ENCODE measurements at places on chromosomes 1 and 21. TPM values are rescaled to one million over a fixed set of nuclear protein-coding genes. Genes with fewer than 3 reads are reported as not detected.

The CRP gene
- not detected for total RNA-seq

- H3K36me3 ChIP-seq = no peaks in the 10 kb centered on the region
- H3K4me3 ChIP-seq = no peak overlapping the region
These were observed 247.5 kb downstream of the LMX1A start for GRCh38 chr1:165109013-165109412.

- H3K27ac ChIP-seq = no peak overlapping the region
- DNase-seq = no peak
- no peaks in the 10 kb centered on the region for H3K4me1 ChIP-seq
- H3K4me3 ChIP-seq = no peak overlapping the region
These were observed 176.9 kb upstream of the PRMT6 start for GRCh38 chr1:106879538-106879937.

- peaks cover 4% of the 10 kb centered on the region for H3K4me1 ChIP-seq
- no peak overlapping the region for H3K4me3 ChIP-seq
- no peak overlapping the region for H3K27ac ChIP-seq
- no peak for DNase-seq
- H3K27me3 ChIP-seq = no peaks in the 10 kb centered on the region
These were observed 13.3 kb downstream of the HSF2BP start for GRCh38 chr21:43645976-43646375.

The AMPD1 gene
- total RNA-seq = 1.5 TPM

- no peaks in the 10 kb centered on the region for H3K27me3 ChIP-seq
- DNase-seq = no peak
- H3K27ac ChIP-seq = no peak overlapping the region
- no peak overlapping the region for H3K4me3 ChIP-seq
- H3K4me1 ChIP-seq = no peaks in the 10 kb centered on the region
- no peaks in the 10 kb centered on the region for H3K36me3 ChIP-seq
These were observed 8.0 kb upstream of the BRWD1 start for GRCh38 chr21:39321424-39321823.

The GNG4 gene
- not detected for total RNA-seq

DNA sequence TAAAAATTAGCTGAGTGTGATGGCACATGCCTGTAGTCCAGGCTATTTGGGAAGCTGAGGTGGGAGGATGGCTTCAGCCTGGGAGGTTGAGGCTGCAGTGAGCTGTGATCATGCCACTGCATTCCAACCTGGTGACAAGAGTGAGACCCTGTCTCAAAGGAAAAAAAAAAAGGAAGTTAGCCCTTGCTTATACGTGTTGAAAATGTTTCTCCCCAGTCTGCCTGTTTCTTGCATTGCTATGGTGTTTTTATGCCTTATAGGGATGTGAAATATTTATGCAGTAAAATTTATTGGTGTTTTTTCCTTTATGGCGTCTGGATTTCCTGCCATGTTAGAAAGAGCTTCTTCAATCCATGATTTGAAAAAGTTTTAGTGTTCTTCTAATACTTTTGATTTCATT is 3.6 kb upstream of the RERE start:
- H3K27ac ChIP-seq = no peak overlapping the region
- no peaks in the 10 kb centered on the region for H3K36me3 ChIP-seq
- H3K4me1 ChIP-seq = peaks cover 10% of the 10 kb centered on the region
- peak; percentile 68 for DNase-seq
- no peaks in the 10 kb centered on the region for H3K27me3 ChIP-seq
- H3K4me3 ChIP-seq = no peak overlapping the region

- DNase-seq = peak; percentile 38
- H3K4me1 ChIP-seq = no peaks in the 10 kb centered on the region
- H3K27me3 ChIP-seq = no peaks in the 10 kb centered on the region
- no peaks in the 10 kb centered on the region for H3K36me3 ChIP-seq
- H3K27ac ChIP-seq = peak overlapping the region; percentile 10
These were observed 65.7 kb downstream of the TLR5 start for GRCh38 chr1:223077247-223077833.

GRCh38 chr21:46127239-46128105 is 27.9 kb downstream of the FTCD start:
- no peaks in the 10 kb centered on the region for H3K27me3 ChIP-seq
- no peak overlapping the region for H3K4me3 ChIP-seq
- H3K4me1 ChIP-seq = no peaks in the 10 kb centered on the region
- H3K27ac ChIP-seq = no peak overlapping the region
- H3K36me3 ChIP-seq = no peaks in the 10 kb centered on the region
- DNase-seq = no peak

GRCh38 chr1:235056937-235057336 is 71.7 kb downstream of the TOMM20 start:
- H3K27ac ChIP-seq = no peak overlapping the region
- H3K4me3 ChIP-seq = no peak overlapping the region
- peaks cover 16% of the 10 kb centered on the region for H3K4me1 ChIP-seq
- H3K27me3 ChIP-seq = no peaks in the 10 kb centered on the region
- no peaks in the 10 kb centered on the region for H3K36me3 ChIP-seq
- DNase-seq = no peak

The NOTCH2NLA gene
- total RNA-seq = 50.1 TPM

DNA sequence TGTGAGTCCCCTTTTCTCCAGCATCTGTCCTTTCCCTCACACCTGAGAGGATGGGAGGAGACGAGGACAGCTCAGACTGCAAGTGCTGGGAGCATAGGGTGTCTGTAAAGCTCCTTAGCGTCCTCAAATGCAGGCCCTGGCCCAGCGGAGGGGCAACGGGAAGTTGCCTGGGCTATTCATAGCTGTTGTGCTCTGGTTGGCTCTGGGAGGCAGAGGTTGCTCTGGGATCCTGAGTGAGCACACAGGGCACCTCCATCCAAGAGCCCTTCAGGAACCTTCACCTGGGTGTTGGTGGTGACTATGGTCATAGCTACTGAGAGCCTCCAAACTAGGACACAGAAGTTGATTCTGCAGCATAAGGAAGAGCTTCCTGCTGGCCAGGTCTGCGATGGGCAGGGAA is 2.6 kb downstream of the PADI1 start:
- DNase-seq = no peak
- no peaks in the 10 kb centered on the region for H3K4me1 ChIP-seq
- H3K4me3 ChIP-seq = no peak overlapping the region
- no peak overlapping the region for H3K27ac ChIP-seq

DNA sequence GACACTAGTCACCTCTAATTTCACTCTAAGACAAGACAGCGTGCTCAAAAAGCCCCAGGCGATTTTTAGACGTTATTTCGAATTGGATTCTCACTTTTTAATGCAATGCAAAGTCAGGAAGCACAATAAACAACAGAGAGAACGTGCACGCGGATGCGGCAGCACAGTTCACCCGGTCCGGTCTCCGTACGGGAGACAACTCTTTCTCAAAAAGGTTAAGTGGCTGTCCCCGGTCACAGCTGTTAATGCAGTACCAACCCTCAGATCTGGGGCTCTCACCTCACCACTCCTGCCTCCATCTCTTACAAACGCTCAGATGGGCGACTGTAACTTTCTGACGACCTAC is 1.2 kb downstream of the HP1BP3 start:
- no peaks in the 10 kb centered on the region for H3K4me1 ChIP-seq
- H3K36me3 ChIP-seq = no peaks in the 10 kb centered on the region
- peak overlapping the region; percentile 96 for H3K27ac ChIP-seq
- DNase-seq = peak; percentile 54
- H3K27me3 ChIP-seq = no peaks in the 10 kb centered on the region

- no peak overlapping the region for H3K27ac ChIP-seq
- no peaks in the 10 kb centered on the region for H3K4me1 ChIP-seq
- no peak overlapping the region for H3K4me3 ChIP-seq
- H3K36me3 ChIP-seq = no peaks in the 10 kb centered on the region
These were observed 738.8 kb downstream of the AMY1C start for GRCh38 chr1:104488296-104489015.

DNA sequence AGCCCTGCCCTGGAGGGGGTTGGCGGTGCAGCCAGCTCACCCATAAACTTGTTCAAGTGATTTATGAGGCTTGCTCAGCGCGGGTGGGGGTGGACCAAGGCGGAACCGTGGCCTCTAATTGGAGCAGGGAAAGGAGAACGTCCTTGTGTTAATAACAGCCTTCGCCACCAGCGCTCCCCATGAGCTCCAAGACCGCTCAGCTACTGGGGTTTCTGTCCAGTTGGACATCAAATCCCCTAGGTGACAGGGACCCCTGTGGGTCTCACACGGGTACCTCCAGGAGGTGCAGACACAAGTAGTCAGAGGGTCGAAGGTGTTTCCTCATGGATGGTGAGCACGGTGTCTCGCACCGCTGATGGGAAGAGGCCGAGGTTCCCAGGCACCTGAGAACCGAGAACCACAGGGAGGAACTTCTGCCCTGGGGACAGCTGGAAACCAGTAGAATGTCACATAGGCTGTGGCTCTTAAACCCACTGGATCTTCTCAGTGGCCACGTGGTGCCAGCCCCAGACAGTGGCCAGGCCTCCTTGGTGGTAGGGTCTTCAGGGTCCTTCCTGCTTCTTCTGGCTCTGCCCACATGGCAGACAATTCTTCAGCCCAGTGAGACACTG is 3.7 kb upstream of the ACTRT2 start:
- H3K27me3 ChIP-seq = no peaks in the 10 kb centered on the region
- H3K4me3 ChIP-seq = no peak overlapping the region
- no peaks in the 10 kb centered on the region for H3K36me3 ChIP-seq
- H3K27ac ChIP-seq = no peak overlapping the region
- DNase-seq = no peak

- no peaks in the 10 kb centered on the region for H3K4me1 ChIP-seq
- H3K36me3 ChIP-seq = no peaks in the 10 kb centered on the region
- H3K4me3 ChIP-seq = no peak overlapping the region
- no peak overlapping the region for H3K27ac ChIP-seq
- no peaks in the 10 kb centered on the region for H3K27me3 ChIP-seq
These were observed 1466.4 kb downstream of the PLA2G4A start for GRCh38 chr1:188295157-188295556.

The LAMB3 gene
- total RNA-seq = 59.7 TPM

GRCh38 chr1:18716112-18716784 is 85.6 kb downstream of the PAX7 start:
- no peak for DNase-seq
- H3K27ac ChIP-seq = no peak overlapping the region

GRCh38 chr1:40593449-40594186 is 62.2 kb downstream of the ZNF684 start:
- no peaks in the 10 kb centered on the region for H3K36me3 ChIP-seq
- no peaks in the 10 kb centered on the region for H3K4me1 ChIP-seq
- no peaks in the 10 kb centered on the region for H3K27me3 ChIP-seq
- H3K4me3 ChIP-seq = no peak overlapping the region

DNA sequence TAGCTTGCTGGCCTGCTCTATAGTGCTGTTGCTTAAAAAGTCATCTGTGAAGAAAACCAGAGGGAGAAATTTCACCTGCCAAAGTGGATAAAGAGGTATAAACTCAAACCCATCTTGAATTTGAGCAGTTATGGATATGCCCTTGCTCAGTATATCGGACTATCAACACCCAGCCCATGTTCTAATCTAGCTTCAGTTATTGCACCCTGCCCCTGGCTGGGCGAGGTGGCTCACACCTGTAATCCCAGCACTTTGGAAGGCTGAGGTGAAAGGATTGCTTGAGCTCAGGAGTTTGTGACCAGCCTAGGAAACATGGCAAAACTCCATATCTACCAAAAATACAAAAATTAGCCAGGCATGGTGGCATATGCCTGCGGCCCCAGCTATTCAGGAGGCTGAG is 13.3 kb downstream of the LIX1L start:
- DNase-seq = no peak
- H3K27ac ChIP-seq = no peak overlapping the region
- H3K4me1 ChIP-seq = no peaks in the 10 kb centered on the region
- no peaks in the 10 kb centered on the region for H3K27me3 ChIP-seq
- no peak overlapping the region for H3K4me3 ChIP-seq

The KRTAP12-3 gene
- not detected for total RNA-seq

The KLF17 gene
- total RNA-seq = not detected

DNA sequence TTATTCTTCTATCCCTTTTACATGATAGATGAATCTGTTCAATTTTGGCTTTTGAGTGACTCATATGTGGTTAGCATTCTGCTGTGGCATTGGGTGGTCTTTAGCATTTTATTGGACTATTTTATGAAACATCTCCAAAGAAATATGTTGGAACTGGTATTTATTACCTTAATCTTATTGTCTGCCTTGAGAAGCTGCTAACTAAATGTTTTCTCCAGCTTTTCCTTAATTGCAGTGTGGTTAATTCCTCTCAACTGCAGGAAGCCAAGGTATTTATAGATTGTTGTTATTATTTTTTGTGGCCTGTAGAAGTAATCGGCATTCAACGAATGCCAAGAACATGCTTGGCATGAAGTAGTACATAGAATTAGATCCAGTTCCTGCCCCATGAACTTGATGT is 64.1 kb downstream of the NOS1AP start:
- no peaks in the 10 kb centered on the region for H3K36me3 ChIP-seq
- H3K4me1 ChIP-seq = peaks cover 9% of the 10 kb centered on the region
- no peak for DNase-seq
- H3K27me3 ChIP-seq = no peaks in the 10 kb centered on the region

DNA sequence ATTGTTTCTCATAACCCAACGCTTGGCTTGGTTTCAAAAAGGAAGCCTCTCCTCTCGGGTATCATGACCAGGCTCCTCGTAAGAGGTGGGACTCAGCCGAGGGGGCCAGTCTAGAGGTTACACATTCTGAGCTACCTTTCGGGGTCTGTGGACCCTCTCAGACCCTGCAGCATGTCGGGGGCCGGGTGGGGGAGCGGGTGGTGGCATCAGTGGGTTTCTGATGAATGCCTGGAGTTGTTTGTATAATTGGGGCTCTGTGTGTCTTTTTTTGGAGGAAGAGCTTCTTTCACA is 229.3 kb downstream of the CAMTA1 start:
- H3K4me1 ChIP-seq = peaks cover 3% of the 10 kb centered on the region
- H3K4me3 ChIP-seq = no peak overlapping the region
- no peak overlapping the region for H3K27ac ChIP-seq
- DNase-seq = peak; percentile 14

The DHCR24 gene
- total RNA-seq = 91.7 TPM

- DNase-seq = no peak
- H3K27me3 ChIP-seq = no peaks in the 10 kb centered on the region
- H3K4me1 ChIP-seq = no peaks in the 10 kb centered on the region
- no peak overlapping the region for H3K27ac ChIP-seq
These were observed 68.5 kb upstream of the HSD17B7 start for GRCh38 chr1:162722036-162722435.

- H3K4me3 ChIP-seq = no peak overlapping the region
These were observed 500.7 kb downstream of the LMO4 start for GRCh38 chr1:87829360-87829759.
